ENCODE measurements at places on chromosomes 2 and 18.
A peak's percentile ranks its signal among the peaks of the same experiment; 100 is the strongest.

- no peak for DNase-seq
These were observed 1056.7 kb upstream of the FANCL start for GRCh38 chr2:59297816-59298215.

GRCh38 chr2:143571747-143572146 is 442.5 kb downstream of the ARHGAP15 start:
- DNase-seq: no peak

GRCh38 chr2:141523199-141523598 is 607.6 kb downstream of the LRP1B start:
- DNase-seq: no peak

GRCh38 chr2:170886386-170886785 is 42.7 kb upstream of the GORASP2 start:
- no peak for DNase-seq

DNA sequence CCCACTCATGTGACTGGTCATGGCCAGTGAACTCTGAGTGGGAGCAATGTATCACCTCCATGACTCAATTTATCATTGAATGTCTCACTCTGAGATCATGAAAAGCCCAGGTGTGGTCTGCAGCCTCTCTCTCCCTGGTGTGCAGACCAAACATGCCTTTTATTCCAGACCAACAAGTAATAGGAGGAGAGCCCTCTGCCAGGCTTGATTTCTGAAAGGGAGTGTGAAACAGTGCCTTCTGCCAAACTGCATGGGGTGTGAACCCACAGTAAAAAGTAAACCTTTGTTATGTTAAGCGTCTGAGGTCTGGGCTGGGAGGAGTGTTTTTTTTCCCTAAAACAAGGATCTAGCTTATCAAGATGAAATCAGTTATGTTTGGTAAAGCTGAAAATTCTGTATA is 601.2 kb downstream of the ADCYAP1 start:
- no peak for DNase-seq

DNA sequence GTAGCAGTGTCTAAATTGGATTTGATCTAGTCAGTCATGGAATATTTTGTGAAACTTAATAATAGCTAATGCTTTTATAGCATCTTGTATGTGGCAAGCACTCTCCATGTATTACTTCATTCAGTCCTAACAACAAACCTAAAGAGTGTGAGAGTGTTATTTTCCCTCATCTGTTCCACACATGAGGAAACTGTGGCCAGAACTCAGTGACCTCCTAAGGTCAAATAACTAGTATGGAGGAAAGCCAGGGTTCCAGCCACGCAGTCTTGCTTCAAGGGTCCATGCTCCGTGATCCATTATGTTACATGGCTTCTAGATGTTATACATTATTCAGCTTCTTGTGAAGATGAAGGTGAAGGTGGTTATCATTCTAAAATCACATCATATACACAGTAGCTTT is 45.5 kb downstream of the TWSG1 start:
- DNase-seq: no peak

GRCh38 chr2:176240301-176240700 is 28.9 kb upstream of the MTX2 start:
- DNase-seq: no peak

DNA sequence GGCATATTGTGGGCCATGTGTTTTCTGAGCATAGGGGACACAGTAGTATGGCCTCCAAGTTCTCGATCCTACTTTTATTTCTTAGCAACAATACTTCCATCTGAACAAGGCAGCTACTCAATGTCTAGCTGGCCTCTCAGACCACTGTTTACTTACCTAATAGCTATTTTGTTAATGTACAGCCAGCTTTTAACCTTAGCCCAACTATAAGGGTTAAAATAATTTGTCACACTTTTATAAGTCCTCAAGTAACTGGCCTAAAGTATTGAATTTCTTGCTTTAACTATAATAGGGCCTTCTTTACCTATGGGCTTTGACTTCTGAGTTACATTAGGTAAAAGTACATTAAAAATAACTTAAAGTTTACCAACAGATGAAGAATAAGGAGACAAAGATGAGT is 117.4 kb downstream of the GAREM1 start:
- no peak for DNase-seq

GRCh38 chr2:207390302-207391095 is 139.3 kb upstream of the CREB1 start:
- no peak for DNase-seq

GRCh38 chr18:63146828-63147409 is 172.7 kb downstream of the BCL2 start:
- DNase-seq: no peak

DNA sequence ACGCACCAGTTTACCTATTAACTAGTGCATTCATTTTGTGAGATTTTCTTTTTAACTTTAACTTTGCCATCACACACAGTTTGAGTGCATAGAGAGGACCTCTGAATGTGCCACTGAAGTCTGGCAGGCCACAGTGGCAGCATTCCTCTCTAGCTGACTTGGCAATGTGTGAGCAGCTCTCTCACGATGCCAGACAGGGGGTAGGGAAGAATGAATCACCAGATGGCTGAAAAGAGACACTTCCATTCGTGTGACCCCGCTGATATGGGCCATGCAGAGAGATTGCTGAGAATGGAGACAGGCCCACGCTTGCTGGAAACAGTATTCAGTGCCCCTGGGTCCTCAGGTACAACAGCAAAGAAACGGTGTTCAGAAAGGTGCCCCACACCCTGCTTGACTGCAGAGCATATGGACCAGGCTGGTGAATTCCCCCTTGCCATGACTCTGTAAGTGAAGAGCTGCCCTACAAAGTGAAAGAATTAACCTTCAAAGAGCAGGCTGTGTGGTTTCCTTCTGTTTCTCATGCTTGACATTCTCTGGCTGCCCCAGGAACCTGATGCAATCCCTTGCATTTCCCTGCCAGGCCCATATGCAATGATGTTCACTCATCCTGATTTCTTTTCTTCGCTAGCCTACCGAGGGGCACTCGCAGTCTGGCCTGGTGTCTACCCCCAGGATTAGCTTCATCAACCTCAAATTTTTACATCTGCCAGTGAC is 236.1 kb downstream of the CDH20 start:
- no peak for DNase-seq

GRCh38 chr2:173607606-173608311 is 253.1 kb downstream of the CDCA7 start:
- DNase-seq: no peak

GRCh38 chr2:241659150-241659739 is 21.8 kb downstream of the ATG4B start:
- peak; percentile 48 for DNase-seq

DNA sequence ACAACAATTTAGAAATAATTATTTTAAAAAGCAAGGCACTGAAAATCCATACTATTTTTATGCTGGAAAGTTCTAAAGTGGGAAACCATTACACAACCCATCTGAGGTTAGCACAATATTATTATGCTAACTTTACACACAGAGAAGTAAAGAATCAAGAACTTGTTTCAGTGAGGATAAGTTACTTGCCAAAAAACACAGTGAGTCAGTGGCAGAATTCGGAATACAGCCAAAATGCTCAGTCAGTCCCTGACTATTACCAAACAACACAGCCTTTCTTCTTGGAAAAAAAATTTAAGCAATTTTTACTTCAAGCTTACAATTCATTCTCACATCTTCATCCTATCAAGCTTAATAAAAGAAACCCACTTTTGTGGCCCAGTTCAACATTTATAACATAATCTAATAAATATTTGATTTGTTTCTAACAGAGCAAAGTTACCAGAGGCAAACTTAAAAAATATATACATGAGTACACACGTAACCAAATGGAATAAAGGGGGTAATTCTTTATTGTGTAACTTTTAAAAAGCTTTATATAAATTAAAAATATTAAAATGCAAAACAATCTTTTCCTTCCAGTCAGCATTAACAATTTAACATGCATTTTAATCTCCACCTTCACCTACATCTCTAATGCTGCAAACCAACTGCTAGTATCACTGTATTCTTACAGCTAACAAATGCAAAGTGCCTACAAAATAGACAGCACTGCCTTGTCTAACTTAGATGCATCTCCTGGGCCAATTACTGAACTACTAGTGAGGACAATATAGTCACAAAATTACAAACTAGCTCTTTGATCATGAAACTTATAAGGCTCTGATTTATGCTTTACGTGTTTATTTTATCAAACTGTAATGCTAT is 55.2 kb downstream of the CCDC88A start:
- no peak for DNase-seq

DNA sequence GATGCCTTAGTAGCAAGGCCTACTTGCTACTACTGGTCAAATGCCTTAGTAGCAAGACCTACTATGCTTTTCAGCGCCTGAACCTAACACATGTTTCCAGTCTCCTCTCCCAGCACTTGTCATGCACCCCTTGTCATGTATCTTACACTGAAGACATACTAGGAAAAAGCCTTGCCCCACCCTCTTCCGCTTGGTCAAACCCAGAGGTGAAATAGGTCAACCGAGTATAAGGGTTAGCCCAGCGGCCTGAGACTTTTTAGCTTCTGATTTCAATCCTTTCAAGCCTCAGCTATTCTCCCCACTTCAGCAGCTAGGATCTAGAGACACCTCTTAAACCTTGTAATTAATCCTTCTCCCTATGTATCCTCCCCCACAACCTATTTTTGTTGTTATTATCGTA is 73.3 kb downstream of the UPP2 start:
- DNase-seq: no peak

DNA sequence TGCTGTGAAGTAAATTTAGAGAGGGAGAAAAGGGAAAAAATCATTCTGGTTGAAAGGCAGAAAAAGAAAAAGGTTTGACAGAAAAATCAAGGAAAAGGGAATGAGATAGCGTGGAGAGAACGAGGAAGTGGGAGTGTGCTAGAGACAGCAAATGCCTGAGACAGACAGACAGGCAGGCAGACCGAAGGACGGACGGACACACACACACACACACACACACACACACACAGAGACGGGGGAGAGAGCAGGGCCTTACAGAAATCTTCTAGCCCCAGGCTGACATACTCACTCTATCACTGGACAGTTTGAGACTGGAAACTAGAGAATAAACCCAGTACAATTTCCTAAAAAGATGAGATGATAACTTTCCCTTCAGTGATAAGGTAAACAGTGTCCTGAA is 238.4 kb downstream of the ZNF521 start:
- DNase-seq: no peak

GRCh38 chr2:107685421-107685986 is 141.2 kb upstream of the RGPD4 start:
- no peak for DNase-seq

DNA sequence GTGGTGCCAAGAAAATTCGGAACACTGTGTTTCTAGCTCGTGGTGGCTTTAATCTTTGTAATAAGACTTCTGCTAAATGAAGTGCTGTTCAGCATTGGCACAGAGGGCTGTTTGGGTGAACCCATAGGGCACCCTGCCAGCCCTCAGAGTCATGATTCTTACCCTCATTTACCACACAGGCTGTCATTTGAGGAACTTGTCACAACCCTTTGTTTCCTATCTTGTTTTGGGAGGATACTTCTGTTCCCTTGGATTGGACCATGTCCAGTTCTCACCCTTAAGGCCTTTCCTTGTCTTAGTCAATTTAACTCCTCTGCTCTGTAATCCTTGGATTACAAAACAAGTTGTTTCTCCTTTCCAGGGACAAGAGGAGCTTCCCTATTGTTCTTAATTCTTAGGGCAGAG is 225.7 kb downstream of the MTX2 start:
- DNase-seq: no peak

- no peak for DNase-seq
These were observed 27.6 kb downstream of the DSC1 start for GRCh38 chr18:31134988-31135529.

- DNase-seq: no peak
These were observed 31.3 kb upstream of the TMEM131 start for GRCh38 chr2:98026927-98027522.

GRCh38 chr18:55763805-55764204 is 175.8 kb upstream of the TCF4 start:
- no peak for DNase-seq

- peak; percentile 93 for DNase-seq
These were observed at the start of gene ATP8B1 for GRCh38 chr18:57803103-57803969. ATP8B1 (minus strand) TSS chr18:57803315; CDS start chr18:57731807, 71,508 bp downstream.

GRCh38 chr2:12533337-12534005 is 183.3 kb upstream of the TRIB2 start:
- DNase-seq: no peak

DNA sequence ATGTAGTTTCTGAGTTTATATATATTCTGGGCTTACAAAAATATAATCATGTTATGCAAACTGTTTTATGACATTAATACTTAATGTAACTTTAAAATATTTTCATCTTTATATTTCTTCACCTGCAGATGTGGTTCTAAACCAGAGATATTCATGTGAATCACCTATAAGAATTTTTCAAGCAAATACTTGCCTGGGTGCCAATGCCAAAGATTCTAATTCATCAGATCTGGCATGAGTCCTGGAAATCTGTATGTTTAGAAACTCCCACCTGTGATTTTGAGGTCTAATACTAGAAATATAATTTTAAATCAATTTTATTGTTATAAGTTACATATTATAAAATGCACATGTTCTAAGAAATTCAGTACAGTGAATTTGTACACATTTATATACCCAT is 19.9 kb upstream of the DNAH6 start:
- DNase-seq: no peak

GRCh38 chr2:193350509-193350908 is 1155.8 kb upstream of the TMEFF2 start:
- DNase-seq: no peak

- no peak for DNase-seq
These were observed 201.6 kb downstream of the IKZF2 start for GRCh38 chr2:212949786-212950185.

GRCh38 chr18:28960146-28960545 is 783.2 kb upstream of the CDH2 start:
- DNase-seq: no peak

DNA sequence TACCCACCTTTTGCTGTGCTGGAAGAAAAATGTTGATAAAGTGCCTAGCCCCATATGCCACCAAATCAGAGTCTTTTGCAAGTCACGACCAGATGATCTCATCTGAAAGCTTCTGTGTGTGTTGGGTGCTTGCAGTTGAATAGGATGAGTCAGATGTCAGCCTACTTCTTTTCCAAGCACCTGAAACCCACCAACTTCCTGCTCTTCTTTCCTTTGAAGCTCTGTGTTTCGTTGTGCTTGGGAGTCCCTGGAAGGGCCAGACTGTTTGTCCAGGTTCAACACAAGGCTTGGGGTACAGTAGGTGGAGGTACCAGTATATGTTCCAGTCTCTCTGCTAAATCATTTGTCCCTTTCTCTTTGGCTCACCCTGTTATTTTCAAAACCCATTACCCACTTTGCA is 36.8 kb upstream of the LCLAT1 start:
- DNase-seq: no peak

All from Caco-2 (cell line).